ENCODE measurements at places on chromosomes 3 and 15.

GRCh38 chr3:149003653-149004305, 12.4 kb downstream of the GYG1 start:
- no peak for DNase-seq

GRCh38 chr3:72892081-72892775, 4.4 kb downstream of the GXYLT2 start:
- DNase-seq: no peak

- no peak for DNase-seq
These were observed 578 bp upstream of the RPL39L start for GRCh38 chr3:187139895-187140253.

DNA sequence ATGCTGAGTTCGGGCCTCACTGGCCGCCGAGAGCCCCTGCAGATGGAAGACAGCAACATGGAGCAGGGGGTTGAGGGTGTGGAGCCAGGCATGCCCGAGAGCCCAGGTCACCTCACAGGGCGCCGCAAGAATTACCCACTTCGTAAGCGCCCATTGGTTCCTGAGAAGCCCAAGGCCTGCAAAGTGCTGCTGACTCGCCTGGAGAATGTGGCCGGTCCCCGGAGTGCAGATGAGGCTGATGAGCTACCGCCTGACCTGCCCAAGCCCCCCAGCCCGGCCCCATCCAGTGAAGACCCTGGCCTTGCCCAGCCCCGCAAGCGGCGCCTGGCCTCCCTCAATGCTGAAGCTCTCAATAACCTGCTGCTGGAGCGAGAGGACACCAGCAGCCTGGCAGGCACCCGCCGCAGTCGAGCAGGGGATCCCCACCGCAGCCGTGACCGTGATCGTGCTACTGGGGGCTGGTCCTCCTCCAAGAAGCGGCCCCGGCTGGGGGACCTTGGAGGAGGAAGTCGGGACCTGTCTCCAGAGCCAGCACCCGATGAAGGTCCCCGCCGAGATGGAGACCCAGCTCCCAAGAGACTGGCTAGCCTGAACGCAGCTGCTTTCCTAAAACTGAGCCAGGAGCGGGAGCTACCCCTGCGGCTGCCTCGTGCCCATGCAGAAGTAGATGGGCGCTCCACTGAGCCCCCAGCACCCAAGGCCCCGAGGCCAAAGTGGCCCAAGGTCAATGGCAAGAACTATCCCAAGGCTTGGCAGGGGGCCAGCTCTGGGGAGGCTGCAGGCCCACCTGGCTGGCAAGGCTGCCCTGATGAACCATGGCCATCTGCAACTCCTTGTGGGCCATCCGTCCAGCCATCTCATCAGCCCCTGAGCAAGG, 12.1 kb upstream of the CHST14 start:
- no peak for DNase-seq

DNA sequence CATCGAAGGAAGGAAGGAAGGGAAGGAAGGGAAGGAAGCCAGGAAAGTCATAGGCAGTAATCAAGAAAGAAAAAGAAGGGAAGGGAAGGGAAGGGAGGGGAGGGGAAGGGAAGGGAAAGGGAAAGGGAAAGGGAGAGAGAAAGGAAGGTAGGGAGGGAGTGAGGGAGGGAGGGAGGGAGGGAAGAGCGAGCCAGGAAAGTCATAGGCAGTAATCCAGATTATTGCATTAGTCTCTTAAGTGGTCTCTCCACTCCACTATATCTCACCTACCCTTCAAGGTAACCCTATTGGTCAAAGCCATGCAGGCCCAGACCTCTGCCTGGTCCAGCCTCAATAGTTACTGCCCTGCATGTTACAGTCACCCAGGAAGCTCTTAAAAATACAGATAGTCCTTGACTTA, 106.2 kb upstream of the RAP2B start:
- DNase-seq: no peak

DNA sequence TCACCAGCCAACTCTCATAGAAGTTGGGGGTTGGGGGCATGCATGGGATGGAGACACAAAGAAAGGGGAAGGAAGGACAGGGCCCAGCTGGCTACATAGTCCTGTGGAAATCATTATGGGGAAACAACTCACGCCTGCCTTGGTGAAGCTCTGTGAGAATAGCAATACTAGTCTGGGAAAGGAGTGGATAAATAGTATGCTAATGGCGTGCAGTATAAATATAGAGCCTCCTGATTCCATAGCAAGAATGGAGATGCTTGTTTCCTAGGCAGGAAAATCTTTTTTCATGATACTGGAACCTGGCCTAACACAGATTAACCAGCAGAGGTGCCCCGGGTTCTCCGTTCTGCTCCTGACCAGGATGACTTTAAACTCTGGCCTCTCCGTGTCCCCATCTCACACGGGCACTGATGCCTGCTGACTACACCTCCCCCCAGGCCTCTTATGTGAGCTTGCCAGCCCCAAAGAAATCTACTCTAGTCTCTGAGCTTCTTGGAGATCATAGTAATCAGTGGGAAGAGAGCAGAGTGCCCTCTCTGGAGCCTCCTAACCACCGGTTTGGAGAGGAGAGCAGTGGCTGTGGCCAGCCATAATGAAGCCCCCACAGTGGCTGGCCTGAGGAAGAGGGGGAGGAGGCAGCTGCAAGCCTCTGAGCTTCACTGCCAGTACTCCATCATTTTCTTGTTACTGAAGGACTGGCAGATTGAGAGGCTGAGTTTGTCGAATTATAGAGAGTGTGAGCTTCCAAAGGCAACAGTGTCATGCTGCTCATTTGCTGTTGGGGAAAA, 355.0 kb upstream of the SEMA6D start:
- no peak for DNase-seq

- no peak for DNase-seq
These were observed 57.5 kb upstream of the TRA2B start for GRCh38 chr3:185995352-185995751.

DNA sequence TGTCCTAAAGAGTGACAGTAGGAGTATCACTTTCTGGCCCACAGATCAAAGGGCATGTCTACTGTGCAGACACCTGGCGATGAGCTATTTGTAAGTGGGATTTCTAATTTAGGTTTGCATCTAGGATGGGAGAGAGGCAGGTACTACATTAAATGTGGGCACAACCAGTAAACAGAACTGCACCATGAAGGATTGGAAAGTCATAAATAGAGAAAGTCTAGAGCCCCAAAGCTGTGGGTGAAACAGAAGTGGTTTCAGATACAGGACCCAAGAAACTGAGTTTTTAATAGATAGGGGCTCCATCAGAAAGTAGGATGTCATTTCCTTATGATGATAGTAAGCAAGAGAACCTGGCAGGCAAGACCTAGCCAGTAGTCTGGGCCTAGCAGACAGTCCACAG, 35.2 kb upstream of the SPPL2A start:
- no peak for DNase-seq

- DNase-seq: no peak
These were observed 121.0 kb downstream of the P3H2 start for GRCh38 chr3:189999718-190000117.

DNA sequence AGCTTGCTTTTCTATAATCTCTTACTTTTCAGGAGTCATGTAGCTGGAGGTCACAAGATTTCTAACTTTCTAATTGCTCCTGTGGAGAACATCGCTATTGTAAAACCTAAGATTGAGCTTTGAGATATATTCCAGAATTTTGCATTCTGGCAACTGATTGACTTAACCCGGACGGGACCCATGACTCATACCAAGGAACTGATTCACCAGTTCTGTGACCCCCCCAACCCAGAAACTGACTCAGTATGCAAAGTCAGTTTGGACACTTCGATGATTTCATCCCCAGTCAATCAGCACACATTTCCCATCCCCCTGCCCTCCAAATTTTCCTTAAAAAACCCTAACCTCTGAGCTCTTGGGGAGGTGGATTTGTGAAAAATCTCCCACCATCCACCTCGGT, 396.5 kb upstream of the GBE1 start:
- no peak for DNase-seq

DNA sequence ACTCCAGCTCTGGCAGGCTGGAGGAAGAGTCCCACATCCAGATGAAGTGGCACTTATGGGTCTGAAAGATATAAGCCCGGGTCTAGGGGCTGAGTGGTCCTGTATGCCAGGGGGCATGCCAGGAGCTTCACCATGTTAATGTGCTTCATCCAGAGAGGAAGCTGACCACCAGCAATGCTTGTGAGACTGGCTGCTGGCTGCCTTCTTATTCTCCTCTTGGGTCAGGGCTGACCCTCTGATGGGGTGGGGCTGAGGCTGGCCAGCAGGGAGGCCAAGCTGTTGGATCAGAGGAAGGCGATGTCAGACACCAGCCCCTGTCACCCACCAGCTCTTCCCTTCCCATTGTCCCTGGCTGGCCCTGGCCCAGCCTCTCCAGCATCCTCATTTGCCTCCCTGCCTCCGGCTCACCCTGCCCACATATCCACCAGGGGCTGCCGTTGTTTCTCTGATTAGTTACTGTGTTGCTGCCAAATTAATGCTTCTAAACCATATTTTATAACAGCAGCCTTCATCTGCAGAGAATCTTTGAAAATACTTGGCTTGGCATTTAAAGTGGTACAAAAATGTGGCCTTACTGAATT, 20.4 kb upstream of the PSTPIP1 start:
- no peak for DNase-seq

- no peak for DNase-seq
These were observed 647.7 kb downstream of the ZPLD1 start for GRCh38 chr3:103082501-103082900.

GRCh38 chr3:141499965-141500364, 13.1 kb downstream of the RASA2 start:
- DNase-seq: no peak

DNA sequence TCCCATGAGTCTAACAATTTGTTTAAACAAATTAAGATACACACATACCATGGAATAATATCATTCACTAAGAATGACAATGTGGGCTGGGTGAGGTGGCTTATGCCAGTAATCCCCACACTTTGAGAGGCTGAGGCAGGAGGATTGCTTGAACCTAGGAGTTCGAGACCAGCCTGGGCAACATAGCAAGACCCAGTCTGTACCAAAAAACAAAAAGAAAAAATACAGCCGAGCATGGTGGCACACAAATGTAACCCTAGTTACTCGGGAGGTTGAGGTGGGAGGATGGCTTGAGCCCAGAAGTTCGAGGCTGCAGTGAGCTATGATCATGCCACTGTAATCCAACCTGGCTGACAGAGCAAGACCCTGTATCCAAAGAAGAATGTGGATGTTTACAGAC, 4.0 kb upstream of the ZNF710 start:
- DNase-seq: no peak

DNA sequence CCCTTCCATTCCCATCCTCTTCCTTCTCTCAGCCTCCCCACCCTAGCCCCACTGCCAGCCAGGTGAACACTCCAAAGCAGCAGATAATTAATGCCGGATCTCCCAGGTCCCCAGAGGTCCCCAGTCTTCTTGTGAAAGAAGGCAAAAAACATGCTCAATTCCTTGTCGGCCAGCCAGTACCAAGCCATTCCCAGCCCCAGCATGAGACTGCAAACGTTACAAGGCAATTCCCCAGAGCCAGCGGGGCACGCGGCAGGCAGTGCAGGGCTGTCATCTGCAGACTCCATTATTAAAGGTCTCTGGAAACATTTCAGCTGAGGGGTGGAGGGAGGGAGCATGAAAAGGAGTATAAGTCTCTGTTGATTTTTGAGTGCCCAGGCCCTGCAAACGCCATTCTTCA, 117.8 kb downstream of the XXYLT1 start:
- DNase-seq: no peak

GRCh38 chr3:187005827-187006481, 75.6 kb downstream of the ST6GAL1 start:
- DNase-seq: no peak

DNA sequence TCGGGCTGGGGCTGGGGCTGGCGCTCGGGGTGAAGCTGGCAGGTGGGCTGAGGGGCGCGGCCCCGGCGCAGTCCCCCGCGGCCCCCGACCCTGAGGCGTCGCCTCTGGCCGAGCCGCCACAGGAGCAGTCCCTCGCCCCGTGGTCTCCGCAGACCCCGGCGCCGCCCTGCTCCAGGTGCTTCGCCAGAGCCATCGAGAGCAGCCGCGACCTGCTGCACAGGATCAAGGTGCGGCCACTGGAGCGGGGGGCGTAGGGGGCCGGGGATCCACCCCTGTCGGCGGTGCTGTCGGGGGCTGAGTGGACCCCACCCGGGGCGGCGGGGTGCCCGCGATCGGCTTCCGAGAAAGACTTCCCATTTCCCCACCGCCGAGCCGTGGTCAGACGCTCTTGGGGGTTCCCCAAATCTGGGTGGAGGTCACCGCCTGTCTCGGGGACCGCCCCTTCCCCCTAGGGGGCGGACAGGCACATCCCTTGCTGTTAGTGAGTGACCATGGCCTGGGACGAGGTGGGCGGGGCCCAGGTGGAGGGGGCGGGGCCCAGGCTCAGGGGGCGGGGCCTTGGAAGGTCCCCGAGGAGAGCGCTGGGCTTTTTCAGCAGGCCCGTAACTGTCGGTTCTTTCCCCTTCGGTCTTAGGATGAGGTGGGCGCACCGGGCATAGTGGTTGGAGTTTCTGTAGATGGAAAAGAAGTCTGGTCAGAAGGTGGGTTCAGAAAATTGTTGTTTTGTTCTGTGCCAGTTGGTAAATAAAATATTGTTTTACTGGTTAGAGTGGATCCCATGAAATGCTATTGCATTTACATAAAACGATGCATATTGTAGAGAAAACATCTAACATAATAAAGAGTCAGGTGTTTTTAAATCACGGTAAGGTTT, 578 bp downstream of the LACTB start:
- peak; percentile 85 for DNase-seq

GRCh38 chr3:43194490-43195114, 88.7 kb upstream of the POMGNT2 start:
- DNase-seq: no peak

- no peak for DNase-seq
These were observed 260.4 kb upstream of the SLCO3A1 start for GRCh38 chr15:91593067-91593466.

- DNase-seq: no peak
These were observed 14.0 kb downstream of the ZNF619 start for GRCh38 chr3:40490916-40491315.

GRCh38 chr15:80531388-80531787, 127.2 kb downstream of the ARNT2 start:
- DNase-seq: no peak

- no peak for DNase-seq
These were observed 881.3 kb upstream of the CADM2 start for GRCh38 chr3:84077479-84077878.

- no peak for DNase-seq
These were observed 31.6 kb downstream of the ARRDC4 start for GRCh38 chr15:97991972-97992541.

- no peak for DNase-seq
These were observed 41.6 kb downstream of the PARP15 start for GRCh38 chr3:122619040-122619439.

Data from right forelimb (tissue), 1 donor.